ENCODE measurements at places on chromosomes 13 and 19. TPM values are rescaled to one million over a fixed set of nuclear protein-coding genes. Genes with fewer than 3 reads are reported as not detected.

Gene OR7D2
- not detected for polyA plus RNA-seq

DNA sequence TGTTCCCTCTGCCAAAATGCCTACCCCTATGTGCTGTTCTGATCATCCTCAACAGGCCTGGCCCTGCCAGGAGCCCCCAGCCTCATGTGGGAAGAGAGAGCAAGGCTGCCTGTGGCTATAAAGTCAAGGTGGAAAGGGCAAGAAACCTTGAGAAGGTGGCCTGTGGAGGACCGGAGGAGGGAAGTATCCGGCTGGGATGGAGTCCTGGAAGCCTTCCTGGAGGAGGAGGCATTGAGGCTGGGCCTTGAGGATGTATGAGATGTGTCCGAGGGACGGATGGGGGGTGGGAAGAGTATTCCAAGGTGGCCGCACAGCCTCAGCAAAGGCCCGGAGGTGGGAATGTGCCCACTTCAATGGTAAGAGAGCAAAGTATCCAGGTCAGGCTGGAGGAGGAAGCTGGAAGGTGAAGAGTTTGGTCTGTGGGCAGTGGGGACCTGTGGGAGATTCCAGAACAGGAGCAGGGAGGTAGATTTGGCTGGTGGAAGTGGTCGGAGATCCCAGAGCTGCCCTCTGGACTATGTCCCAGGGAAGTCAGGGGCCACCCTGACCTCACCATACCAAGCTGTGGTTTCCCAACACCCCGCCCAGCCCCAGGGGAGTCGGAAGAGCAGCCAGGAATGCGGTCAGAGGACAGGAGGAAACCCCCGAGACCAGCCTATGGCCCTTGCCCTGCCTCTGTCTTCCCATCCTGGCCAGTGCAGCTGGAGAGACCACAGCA, 3.0 kb upstream of the PLIN4 start:
- no peak for DNase-seq

DNA sequence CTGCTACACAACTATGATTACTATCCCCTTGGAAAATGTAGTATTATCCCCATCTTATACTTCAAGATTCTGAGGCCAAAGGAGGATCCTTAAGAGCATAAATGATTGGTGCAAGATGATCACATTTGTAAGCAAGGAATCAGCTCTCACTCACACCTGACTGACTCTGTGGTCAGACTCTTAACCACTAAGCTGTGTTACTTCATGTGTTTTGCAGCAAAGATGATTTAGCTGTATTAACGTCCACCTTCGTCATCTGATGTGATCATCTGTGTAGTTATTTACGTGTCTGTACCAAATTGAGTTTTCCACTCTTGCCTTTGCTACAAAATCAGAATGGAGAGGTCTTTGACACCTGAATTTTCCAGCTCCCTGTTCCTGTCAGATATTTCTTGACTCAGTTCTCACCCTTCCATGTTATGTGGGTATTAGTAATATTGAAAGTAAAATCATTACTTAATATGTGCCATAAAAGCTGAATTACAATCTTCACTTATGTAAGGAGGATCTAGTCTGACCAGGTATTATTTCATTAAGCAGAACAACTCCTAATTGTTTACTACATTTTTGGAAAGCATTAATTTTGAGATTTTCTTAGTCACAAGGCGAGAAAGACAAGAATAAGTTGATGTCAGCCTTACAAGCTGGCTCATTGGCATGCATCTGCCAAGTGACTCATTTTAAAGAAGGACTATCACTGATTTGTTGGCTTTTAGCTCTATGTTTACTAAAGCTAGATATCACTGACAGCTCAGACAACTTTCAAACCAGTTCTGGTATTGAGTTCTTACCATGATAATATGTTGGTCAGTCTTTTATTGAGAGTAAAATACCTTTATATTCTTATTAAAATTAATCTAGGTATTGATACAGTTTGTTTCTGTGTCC, 1279.8 kb upstream of the PCDH9 start:
- no peak for DNase-seq

DNA sequence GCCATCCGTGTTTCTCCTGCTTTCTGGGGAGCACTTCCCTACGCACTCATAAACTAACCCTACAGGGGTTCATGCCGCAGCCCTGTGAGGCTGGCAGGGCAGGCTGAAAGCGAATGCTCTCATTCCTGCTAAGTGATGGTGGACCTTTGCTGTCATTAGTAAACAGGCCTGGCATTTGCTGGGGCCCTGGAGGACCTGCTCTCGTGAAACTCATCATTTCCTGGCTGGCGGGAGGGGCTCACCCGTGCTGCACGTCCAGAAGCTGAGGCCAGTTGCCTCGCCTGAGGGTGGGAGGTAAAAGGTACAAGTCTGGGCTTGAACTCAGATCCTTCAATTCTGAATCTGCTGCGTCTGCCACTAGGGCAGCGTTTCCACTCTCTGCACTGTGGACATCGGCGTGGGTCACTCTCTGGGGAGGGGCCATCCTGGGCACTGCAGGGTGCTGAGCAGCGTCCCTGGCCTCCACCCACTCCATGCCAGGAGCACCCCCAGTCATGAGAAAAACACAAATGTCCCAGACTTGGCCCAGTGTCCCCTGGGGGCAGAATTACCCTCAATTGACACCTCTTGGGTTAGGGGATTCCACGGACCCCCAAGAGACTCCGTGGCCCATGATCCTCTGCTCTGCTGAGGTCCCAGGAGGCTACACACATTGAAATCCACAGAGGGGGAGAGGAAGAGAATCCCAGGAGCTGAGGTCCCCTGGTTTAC, 7.0 kb downstream of the MOB3A start:
- DNase-seq: peak; percentile 78

Gene FTL
- polyA plus RNA-seq: 4,849 TPM

Gene ZNF208
- polyA plus RNA-seq: 0.06 TPM

Gene LIM2
- not detected for polyA plus RNA-seq

GRCh38 chr13:25927932-25928331, 123.9 kb downstream of the SHISA2 start:
- no peak for DNase-seq

DNA sequence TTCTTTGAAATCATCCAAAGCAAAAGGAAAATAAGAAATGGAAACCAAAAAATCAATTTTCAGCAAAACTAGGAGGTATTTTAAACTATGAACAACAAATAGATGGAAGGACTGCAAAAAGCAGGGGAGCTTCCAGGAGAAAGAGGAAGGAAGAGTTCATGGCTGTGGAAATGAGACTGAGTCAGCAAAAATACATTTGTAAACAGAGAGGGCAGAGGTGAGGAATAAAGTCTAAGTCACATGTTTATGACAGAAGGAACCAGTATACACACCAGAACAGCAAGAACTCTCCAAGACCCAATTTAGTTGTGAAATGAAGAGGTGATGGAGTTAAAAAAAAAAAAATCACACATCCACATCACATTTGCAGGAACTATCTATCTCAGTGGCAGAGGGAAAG, 69.6 kb downstream of the RNASEH2B start:
- no peak for DNase-seq

Gene SLC44A2
- 26.9 TPM for polyA plus RNA-seq

Gene XRCC1
- 51.1 TPM for polyA plus RNA-seq

GRCh38 chr13:41232578-41233480, 30.5 kb downstream of the MTRF1 start:
- DNase-seq: no peak

DNA sequence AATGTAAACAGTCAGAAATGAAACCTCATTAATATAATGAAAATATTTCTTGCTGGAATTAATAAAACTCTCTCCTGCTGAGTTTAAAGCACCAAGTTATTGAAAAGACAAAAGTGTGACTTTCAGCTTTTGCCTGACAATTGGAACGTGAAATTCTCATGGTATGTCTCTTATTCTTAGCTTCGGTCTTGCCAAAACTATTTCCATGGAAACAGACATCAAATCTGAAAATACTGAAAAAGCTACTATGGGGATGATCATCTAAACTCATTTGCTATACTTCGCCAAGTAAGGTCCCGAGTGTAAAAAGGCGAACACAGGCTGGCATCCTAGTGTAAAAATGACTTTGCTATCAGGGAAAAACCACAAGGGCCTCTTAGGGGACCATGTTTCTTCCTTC, 22.8 kb downstream of the HTR2A start:
- DNase-seq: no peak

Gene TUBA3C
- 0.31 TPM for polyA plus RNA-seq

GRCh38 chr19:51489113-51489512, 10.8 kb downstream of the CEACAM18 start:
- no peak for DNase-seq

- no peak for DNase-seq
Measured at GRCh38 chr19:46155237-46155636, 7.2 kb downstream of the IGFL2 start.

Gene CTXN1
- 0.32 TPM for polyA plus RNA-seq

DNA sequence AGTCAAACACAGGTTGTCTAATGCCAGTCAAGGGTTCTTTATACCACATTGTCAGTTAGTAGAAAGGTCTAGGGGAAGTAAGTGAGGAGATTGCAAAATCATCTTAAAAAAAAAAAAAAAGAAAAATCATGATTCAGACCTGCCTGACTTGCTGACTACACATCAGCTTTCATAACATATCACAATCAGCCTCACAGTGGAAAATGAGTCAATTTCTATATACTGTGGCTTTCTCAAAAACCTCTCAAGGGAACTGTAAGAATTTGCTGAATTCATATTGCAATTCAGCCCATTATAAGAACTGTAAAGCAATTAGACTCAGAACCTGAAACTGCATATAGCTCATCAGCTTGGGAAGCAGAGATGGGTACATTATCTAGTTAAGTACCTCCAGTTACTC, 75.3 kb upstream of the GPC6 start:
- DNase-seq: no peak

Gene PABPC3
- polyA plus RNA-seq: 0.32 TPM

DNA sequence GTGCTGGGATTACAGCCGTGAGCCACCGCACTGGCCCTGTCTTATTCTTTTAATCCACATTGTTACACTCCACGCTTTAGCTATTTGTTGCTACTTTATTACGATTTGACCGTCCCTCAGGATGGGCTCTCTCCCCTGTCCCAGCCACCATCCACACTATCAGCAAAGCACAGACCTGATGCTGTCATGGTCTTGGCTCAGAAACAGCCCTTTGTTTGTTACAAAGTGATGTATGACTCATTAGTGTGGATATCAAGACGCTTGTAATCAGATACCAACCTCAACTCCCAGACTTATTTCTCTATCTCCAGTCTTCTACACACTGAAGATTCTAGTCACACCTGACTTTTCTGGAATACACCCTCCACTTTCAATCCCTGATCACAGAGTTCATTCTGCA, 84.6 kb upstream of the FREM2 start:
- no peak for DNase-seq

Data from GM12878 (cell line).